ENCODE measurements at places on chromosomes 12 and 14. TPM values are rescaled to one million over a fixed set of nuclear protein-coding genes. Genes with fewer than 3 reads are reported as not detected.

KLRG1 gene
- total RNA-seq = 0.68 TPM

ACSM4 gene
- not detected for total RNA-seq

NFE2 gene
- total RNA-seq = not detected

HOXC12 gene
- total RNA-seq = not detected

CMA1 gene
- total RNA-seq = not detected

SLC7A8 gene
- total RNA-seq = not detected

HSPB8 gene
- total RNA-seq = 3.4 TPM

P3H3 gene
- total RNA-seq = 18.8 TPM

CLEC2A gene
- not detected for total RNA-seq

RD3L gene
- not detected for total RNA-seq

L3HYPDH gene
- total RNA-seq = 41.4 TPM

TCL1B gene
- not detected for total RNA-seq

GLIPR1L1 gene
- not detected for total RNA-seq

SOAT2 gene
- not detected for total RNA-seq

GPD1 gene
- total RNA-seq = not detected

KIF26A gene
- 31.8 TPM for total RNA-seq

SMIM41 gene
- total RNA-seq = not detected

VWF gene
- 3,052 TPM for total RNA-seq

LHX5 gene
- 0.05 TPM for total RNA-seq

CLEC12A gene
- not detected for total RNA-seq

GPR137C gene
- 2.2 TPM for total RNA-seq

SERPINA9 gene
- not detected for total RNA-seq

PELI2 gene
- 12.4 TPM for total RNA-seq

HOXC9 gene
- total RNA-seq = 0.68 TPM

HPD gene
- total RNA-seq = not detected

FAM222A gene
- 0.17 TPM for total RNA-seq

SIX1 gene
- 0.17 TPM for total RNA-seq

CARMIL3 gene
- total RNA-seq = 0.05 TPM

P2RX2 gene
- 0.17 TPM for total RNA-seq

RFX4 gene
- not detected for total RNA-seq

WIF1 gene
- not detected for total RNA-seq

MMP19 gene
- 0.68 TPM for total RNA-seq

FBLN5 gene
- 0.51 TPM for total RNA-seq

Measured in dermis blood vessel endothelial cell (primary cell).